ENCODE measurements at places on chromosomes 2 and 18.

DNA sequence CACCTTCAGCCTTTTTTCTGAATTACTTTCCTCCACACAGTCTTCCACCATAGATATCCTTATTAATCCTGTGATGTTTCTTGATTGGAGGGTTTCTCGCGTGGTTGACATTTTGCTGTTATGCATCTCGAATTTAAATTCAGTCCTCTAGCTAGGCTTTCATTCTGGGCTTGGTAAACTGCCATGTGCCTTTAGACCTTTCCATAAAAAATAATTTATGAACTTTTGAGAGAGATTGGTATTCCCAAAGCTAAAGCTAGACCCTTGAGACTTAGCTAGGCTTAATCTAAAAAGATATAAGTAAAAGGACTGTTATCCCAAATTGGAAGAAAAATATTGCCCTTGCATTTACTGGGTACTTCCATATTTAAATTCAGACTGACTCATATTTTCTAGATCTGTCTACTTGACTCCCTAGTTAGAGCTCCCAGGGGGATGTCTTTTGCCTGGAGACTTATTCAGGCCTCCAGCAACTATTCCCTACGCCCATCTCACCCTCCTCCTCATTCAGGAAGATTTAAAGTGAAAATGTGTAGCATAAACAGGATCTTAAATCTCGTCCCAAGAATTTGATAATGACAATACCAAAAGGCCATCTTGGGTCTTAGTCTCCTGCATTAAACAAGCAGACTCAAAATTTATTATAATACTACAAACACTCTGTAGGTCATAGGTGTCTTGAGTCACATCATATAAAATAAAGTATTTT is 60.3 kb downstream of the KIAA2012 start:
- no peak for DNase-seq

GRCh38 chr18:4551001-4551360 is 95.9 kb upstream of the DLGAP1 start:
- DNase-seq: no peak

DNA sequence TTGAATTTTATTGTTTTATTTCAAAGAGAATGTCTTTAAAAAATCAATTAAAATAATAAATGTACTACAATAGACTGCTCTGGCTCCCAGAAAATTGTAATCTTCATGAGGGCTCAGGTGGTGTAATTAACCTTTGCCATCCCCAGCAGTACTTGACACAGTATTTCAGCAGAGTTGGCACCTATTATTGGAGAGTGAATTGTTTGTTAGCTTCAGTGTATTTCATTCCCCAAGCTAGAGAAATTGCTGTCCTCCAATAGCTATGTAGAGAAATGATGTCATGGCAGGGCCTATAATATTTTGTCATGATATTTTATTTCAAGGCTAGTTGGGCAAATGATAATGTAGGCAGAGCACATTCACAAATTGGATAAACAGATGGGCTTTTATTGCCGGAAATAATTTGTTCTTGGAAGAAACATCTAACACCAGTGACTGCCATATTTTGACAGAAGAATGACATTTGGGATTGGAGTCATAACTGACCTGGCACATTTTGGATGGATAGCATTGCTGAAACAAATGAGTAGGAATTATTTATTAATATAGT is 712.0 kb upstream of the NXPH2 start:
- DNase-seq: no peak

- no peak for DNase-seq
Observed at GRCh38 chr2:183752571-183752970, 628.3 kb downstream of the NUP35 start.

DNA sequence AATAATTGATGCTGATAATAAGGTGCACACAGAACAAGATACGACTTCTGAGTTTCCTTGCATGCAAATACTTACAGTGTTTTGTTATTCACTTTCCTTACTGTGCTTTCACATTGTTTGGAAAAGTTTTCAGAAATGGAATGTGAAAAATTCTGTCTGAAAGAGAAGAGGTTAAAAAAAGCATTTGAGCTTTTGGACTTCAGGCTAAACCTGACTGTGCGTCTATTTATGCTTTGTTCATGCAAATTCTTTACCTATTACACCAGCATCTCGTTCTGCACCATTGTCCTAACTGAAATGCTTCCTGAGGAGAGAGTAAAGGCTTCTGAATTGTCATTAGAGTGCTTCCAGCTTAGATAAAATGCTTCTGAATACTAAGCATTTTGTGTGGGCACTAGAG is 61.4 kb downstream of the LHCGR start:
- DNase-seq: no peak

DNA sequence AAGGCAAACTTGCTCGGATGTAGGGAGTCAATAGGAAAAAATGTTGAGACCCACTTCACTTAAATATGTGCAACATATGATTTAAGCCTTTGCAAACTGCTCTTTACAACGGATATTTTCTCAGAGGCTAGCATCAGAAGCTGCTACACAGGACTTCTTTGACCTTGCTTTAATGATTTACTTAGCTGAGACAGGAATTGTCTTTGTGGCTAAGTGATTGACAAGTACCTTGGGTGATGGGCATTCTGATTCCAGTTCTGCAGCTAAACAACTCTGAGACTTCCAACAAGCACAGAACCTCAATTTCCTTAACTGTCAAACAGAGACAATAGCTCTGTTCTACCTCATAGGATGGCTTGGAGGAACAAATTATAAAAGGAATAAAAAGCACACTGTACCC is 150.2 kb downstream of the NCKAP5 start:
- DNase-seq: no peak

DNA sequence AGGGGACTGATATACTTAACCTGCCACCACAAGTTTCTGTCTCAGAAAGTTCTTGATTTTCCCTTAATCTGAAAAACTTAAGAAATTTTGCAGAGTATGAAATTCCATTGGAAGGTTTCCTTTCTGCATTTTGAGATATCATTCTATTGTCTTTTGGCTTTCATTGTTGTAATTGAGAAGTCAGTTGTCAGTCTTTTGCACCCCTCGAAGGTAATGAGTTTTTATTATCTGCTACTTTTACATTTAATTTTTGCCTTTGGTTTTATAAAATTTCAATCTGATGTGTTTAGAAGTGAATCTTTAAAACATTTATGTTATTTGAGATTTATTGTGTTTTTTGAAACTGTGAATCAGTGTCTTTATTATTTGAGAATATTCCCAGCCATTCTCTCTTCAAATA is 4.8 kb upstream of the IL36A start:
- DNase-seq: no peak

GRCh38 chr18:75343389-75343788 is 84.1 kb downstream of the SMIM21 start:
- no peak for DNase-seq

DNA sequence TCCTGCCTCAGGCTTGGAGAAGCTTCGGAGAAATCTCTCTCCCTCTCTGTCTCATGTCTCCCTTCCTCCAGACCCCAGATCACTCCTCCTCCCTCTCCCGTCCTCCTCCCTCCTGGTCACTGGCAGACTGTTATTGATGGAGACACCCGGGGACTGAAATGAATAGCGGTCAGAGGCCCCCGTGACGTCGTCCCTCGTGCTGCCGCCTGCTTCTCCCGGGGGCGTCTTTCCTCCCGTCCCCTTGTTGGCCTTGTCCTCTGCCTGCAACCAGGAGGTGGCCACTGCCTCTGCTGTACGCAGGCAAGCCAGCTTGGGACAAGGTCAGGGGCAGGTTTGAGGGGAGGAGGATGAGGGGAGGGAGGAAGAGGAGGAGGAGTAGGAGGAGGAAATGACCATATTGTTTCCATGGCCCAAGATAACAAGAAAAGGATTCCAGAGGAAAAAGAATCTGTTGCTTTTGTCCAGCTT is 78.2 kb downstream of the CELF4 start:
- DNase-seq: no peak

DNA sequence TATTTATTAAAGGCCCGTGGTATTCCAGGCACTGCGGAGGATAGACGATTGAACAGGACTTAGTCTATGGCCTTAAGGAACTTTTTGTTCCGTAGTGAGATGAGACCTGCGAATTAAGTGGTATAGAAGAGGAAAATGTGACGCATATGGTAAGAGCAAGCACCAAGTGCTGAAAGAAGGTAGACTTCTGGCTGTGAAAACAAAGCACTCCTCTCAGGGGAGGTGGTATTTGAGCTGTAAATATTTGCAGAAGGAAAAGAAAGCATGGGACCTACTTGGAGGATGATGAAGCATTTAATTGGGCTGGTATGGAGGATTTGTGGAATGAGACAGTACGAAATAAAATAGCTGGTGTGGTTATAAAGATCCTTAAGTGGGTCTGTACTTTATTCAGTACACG is 62.5 kb downstream of the GPR39 start:
- no peak for DNase-seq

DNA sequence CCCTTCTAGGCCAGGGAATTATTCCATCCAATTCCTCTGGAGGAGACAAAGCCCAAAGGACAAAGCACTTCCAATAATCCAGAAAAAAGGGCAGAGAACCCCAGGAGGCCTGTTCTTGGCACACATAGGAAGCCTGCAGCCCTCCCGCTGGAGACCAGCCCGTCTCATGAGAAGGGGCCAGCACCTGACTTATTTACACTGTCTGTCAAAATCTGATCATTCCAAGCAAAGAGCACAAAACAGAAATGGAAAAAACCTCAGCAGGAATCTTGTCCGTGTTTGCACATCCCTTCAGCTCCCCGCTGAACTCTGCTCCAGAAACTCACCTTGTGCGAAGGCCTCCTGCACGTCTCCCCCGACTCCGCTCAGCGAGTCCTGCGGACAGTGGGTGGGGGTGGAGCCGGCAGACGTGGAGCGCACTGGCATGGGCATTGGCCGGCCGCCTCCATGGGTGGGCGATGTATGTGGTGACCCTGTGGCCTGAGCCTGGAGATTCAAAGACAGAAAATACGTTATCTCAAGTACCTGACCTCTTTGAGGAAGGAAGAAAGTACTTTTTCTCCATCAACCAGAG is 46.2 kb upstream of the DNMT3A start:
- no peak for DNase-seq

DNA sequence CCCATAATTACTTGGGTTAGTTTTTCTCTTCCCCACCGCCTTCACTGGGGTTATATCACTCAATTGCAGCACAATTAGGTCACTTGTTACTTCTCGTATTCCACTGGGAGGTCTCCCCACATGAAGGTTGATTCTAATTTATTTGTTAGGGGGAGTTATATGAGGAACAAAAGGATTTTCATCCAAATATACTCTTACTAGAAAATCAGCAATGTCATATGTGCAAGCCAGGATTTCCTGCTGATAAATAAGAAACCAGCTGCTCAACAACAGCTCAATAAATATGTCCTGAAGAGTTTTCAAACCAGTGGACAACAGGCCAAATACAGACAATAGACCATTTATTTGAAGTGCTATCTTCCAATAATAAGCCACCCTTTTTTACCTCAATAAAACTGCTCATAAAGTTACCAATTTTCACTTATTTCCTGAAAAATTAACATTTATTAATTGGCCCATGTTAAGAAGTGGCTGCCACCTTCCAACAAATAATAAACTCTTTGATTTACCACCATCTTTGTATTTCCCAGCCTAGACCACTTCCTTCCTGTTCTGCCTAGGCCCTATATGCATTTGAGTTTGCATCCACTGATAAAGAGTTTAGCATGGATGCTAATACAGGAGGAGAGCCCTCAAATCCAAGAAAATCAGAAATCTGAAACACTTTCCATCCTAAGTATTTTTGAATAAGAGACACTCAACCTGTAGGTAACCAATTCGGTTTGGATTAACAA is 184.4 kb upstream of the SLC39A10 start:
- no peak for DNase-seq

DNA sequence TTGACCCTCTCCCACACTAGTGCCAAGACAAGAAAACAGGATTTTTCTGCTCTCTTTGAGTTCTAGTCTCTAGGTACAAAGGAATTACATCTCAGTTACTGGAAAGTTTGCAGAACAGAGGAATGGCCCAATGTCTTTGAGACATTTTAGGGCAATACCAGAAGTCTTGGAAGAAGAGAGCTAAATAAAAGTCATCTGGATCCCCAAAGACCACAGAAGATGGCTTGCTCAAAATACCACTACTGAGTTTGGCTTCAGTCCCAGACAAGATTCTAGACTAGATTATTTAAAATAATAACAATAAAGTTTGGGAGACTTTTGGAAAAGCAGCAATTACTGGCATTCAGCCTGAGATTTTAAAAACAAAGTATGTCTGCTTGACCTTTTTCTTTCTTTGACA is 61.9 kb upstream of the HK2 start:
- no peak for DNase-seq

- peak; percentile 72 for DNase-seq
Observed at GRCh38 chr2:240565333-240566202, 2.7 kb upstream of the RNPEPL1 start.

- no peak for DNase-seq
Observed at GRCh38 chr2:64612575-64613195, 41.0 kb downstream of the SERTAD2 start.

- no peak for DNase-seq
Observed at GRCh38 chr2:42941633-42942176, 149.3 kb upstream of the HAAO start.

- DNase-seq: no peak
Observed at GRCh38 chr18:32576296-32576916, 105.7 kb upstream of the GAREM1 start.

GRCh38 chr2:114526841-114527240 is 84.4 kb downstream of the DPP10 start:
- no peak for DNase-seq

DNA sequence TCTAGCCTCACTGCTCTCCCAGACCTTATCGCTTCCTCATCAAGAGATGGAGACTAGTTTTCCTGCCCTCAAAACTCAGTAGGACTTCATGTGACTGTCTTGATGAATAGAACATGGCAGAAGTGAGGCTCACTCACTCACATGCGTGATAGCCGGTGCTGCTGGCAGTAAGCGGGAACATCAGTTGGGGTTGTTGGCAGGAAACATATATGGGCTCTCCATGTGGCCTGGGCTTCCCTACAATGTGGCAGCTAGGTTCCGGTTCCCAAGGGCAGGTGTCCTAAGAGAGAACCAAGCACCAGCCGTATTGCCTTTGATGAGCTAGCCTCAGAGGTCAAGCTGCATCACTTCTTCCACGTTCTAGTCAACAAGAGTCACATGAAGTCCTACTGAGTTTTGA is 15.2 kb upstream of the FAHD2A start:
- DNase-seq: no peak

DNA sequence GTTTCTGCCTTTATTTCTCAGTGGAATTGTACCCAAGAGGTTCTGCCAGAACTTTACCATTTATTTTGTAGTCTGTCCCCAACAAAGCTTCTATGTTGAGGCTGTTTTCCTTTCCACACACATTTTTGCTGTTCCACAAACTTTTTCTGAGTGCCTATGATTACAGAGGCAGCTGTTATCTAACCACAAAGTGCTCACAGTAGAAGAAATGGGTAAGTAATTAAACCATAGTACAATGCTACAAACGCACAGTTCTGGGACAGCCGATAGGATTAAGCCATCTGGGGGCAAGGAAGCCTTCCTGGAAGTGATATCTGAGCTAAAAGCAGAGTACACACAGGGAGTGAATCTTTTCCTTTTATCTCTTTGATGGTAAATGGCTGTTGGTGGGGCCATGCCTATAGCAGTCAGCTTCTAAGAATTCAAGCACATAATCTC is 3.9 kb upstream of the MGAT4A start:
- DNase-seq: peak; percentile 36

GRCh38 chr2:88500691-88501090 is 48.2 kb upstream of the FOXI3 start:
- no peak for DNase-seq

- no peak for DNase-seq
Observed at GRCh38 chr2:220574038-220574437, 946.6 kb downstream of the SLC4A3 start.
